ENCODE measurements at places on chromosomes 12 and 14.

DNA sequence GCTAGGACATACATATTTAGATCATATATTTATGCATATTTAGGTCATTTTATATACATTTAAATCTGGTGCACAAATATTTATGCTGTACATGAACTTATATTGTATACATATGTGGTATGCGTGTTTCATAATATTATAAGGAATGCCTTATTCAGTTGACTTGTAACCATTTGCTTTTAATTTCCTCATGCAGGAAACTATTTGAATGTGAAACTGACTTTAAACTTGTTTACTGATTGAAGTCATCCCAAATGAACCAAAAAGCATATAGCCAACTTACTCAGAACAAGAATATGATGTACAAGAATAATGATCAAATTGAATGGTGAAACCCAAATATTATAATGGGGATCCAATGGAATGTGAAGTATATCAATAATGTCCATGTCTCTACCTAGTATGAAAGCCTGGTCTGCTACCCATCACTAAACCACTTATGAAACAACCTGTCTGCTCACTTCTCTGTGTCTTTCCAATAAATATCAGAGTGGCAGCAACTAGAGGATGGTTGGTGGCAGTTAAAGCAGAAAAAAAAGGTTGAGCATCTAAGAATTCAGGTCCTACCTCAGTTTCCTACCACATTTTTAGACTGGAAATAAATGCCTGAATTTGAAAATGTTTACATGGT lies 38.3 kb downstream of the RPS6KA5 start:
- no peak for DNase-seq
- H3K27me3 ChIP-seq = no peaks in the 10 kb centered on the region
- no peaks in the 10 kb centered on the region for H3K36me3 ChIP-seq
- H3K4me3 ChIP-seq = no peak overlapping the region
- no peaks in the 10 kb centered on the region for H3K4me1 ChIP-seq

DNA sequence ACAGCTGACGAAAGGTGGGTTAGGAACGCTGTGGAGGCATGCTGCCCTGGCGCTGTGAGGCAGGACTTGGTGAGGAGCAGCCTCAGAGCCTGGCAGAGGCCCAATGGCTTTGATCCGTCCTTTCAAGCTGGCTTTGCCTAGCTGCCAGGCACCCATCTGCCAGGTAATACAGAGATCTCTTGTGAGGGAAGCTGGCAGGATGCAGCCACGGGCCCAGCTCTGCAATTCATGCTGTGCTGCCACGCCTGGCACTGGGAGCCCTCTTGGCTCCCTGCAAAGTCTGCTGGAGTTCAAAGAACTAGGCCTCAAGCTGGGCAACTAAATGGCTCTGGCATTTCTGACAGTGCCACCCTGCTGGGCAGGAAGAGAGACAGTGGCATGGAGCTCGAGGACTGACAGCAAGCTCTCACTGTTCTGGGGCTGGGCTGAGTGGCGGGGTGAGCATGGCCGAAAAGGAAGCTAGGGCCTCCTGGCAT lies 18.7 kb downstream of the IQSEC3 start:
- no peak for DNase-seq
- H3K4me3 ChIP-seq = no peak overlapping the region
- no peak overlapping the region for H3K27ac ChIP-seq
- peaks cover 3% of the 10 kb centered on the region for H3K36me3 ChIP-seq
- H3K27me3 ChIP-seq = peaks cover 51% of the 10 kb centered on the region

- H3K4me1 ChIP-seq = no peaks in the 10 kb centered on the region
- H3K27me3 ChIP-seq = peaks cover 23% of the 10 kb centered on the region
- DNase-seq = no peak
- H3K27ac ChIP-seq = no peak overlapping the region
These were observed 398.7 kb downstream of the NOVA1 start for GRCh38 chr14:26199096-26199495.

- H3K27me3 ChIP-seq = no peaks in the 10 kb centered on the region
- no peak overlapping the region for H3K27ac ChIP-seq
- H3K4me1 ChIP-seq = no peaks in the 10 kb centered on the region
- DNase-seq = no peak
These were observed 448.5 kb downstream of the TMEM121 start for GRCh38 chr14:105974902-105975301.

GRCh38 chr12:47249719-47250357 lies 170.1 kb upstream of the AMIGO2 start:
- no peak overlapping the region for H3K4me3 ChIP-seq
- H3K36me3 ChIP-seq = peaks cover 2% of the 10 kb centered on the region
- no peaks in the 10 kb centered on the region for H3K27me3 ChIP-seq
- peaks cover 3% of the 10 kb centered on the region for H3K4me1 ChIP-seq
- H3K27ac ChIP-seq = no peak overlapping the region
- no peak for DNase-seq

DNA sequence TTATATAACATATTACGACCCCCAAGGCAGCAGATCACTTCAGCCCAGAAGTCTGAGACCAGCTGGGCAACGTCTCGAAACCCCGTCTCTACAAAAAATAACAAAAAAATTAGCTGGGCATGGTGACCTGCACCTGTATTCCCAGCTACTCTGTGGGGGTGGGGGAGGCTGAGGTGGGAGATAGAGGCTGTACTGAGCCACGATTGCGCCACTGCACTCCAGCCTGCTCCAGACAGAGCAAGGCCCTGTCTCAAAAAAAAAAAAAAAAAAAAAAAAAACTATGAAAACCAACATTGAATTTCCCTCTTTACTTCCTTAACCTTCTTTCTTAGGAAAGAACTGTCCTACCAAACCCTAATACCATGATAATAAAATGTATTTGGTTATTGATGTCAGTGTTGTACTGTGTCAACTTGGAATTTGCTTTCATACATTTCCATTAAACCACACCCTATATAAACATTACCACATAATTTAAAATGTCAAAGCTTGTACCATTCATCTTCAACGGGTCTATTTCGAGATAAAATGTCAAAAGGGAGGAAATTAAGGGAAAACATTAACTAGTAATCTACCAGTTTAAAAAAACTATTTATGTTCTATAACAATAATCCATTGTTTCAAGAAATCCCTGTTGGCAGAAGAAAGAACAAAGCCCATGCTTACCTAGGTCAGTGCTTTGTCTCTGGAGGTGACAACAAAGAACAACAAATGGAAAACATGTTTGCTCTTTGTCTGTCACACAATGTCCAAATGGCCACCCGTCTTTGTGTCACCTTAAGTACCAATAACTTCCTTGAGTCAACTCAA lies 17.4 kb downstream of the GALNT4 start:
- peaks cover 16% of the 10 kb centered on the region for H3K36me3 ChIP-seq
- H3K27ac ChIP-seq = peak overlapping the region; percentile 96
- H3K27me3 ChIP-seq = no peaks in the 10 kb centered on the region
- H3K4me3 ChIP-seq = no peak overlapping the region
- peaks cover 31% of the 10 kb centered on the region for H3K4me1 ChIP-seq

- no peaks in the 10 kb centered on the region for H3K4me1 ChIP-seq
- no peak for DNase-seq
- no peaks in the 10 kb centered on the region for H3K36me3 ChIP-seq
- H3K4me3 ChIP-seq = no peak overlapping the region
- no peaks in the 10 kb centered on the region for H3K27me3 ChIP-seq
- H3K27ac ChIP-seq = no peak overlapping the region
These were observed 250.8 kb upstream of the LRFN5 start for GRCh38 chr14:41355866-41356265.

DNA sequence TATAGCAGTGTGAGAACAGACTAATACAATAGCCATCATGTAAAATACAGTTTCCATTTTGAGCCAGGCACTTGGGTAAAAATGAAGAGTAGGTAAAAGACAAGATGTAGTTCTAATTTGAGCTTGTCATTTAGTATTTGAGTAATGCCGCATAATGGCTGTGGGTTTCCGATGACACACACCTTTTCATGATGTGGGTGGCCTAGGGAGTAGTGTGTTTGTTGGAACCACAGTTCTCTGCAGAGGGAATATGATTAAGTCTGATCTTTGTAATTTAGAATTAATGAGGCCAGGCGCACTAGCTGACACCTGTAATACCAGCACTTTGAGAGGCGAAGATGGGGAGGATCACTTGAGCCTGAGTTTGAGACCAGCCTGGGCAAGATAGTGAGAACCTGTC lies 61.8 kb downstream of the RCOR1 start:
- no peak overlapping the region for H3K4me3 ChIP-seq
- H3K4me1 ChIP-seq = peaks cover 15% of the 10 kb centered on the region
- no peak overlapping the region for H3K27ac ChIP-seq
- H3K27me3 ChIP-seq = no peaks in the 10 kb centered on the region

- no peaks in the 10 kb centered on the region for H3K36me3 ChIP-seq
- H3K27me3 ChIP-seq = peaks cover 25% of the 10 kb centered on the region
- no peak within 1 kb of the TSS for H3K4me3 ChIP-seq
- no peak within 1 kb of the TSS for H3K27ac ChIP-seq
These were observed at the start of gene AICDA for GRCh38 chr12:8612629-8613028. TSS of gene AICDA (minus strand) at chr12:8612859. CDS start at chr12:8612767, 92 bp downstream.

DNA sequence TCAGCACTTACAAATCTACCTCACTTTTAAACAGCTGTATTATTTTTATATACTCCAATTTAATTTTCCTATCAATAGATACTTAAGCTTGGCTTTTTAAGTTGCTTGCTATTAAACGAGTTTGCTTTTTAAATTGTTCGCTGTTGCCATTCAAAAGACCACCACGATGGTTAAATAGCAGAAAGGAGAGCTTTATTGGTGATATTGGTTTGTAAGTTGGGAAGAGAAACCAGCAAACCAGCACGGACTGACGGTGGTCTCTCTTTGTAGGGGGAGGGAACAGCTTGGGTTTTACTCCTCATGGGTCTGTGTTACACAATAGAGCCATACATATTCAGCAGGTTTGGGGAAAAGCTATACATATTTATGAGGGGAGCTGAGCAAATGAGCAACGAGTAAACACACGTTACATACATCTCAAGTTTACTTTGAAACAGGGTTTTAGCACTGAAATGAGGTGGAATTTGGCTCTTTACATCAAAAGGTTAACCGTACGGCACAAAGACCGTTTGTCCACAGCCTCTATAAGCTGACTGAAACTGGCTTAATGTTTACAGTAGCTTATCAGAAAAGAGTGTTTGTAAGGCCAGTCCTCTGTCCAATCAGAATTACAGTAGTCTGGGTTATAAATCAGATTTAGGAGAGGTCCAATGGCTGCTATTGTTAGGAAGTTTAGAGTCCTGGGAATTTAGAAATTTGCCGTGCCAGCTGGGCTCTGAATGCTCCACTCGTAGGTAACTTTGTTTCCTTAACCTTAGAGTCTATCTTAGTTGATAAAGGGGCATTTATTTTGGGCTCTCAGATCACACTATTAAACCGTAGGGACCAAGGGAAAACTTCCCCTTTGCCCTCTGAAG lies 69.7 kb upstream of the DHRS4 start:
- no peak for DNase-seq
- H3K4me1 ChIP-seq = no peaks in the 10 kb centered on the region
- H3K27me3 ChIP-seq = no peaks in the 10 kb centered on the region
- H3K36me3 ChIP-seq = peaks cover 2% of the 10 kb centered on the region
- no peak overlapping the region for H3K27ac ChIP-seq

GRCh38 chr12:84954415-84954814 lies 41.8 kb upstream of the SLC6A15 start:
- no peaks in the 10 kb centered on the region for H3K36me3 ChIP-seq
- H3K27ac ChIP-seq = no peak overlapping the region
- no peaks in the 10 kb centered on the region for H3K4me1 ChIP-seq
- no peak for DNase-seq

- DNase-seq = peak; percentile 66
- no peaks in the 10 kb centered on the region for H3K27me3 ChIP-seq
- H3K36me3 ChIP-seq = peaks cover 5% of the 10 kb centered on the region
- H3K27ac ChIP-seq = no peak overlapping the region
- no peak overlapping the region for H3K4me3 ChIP-seq
These were observed 67.4 kb downstream of the LGMN start for GRCh38 chr14:92680781-92681650.

DNA sequence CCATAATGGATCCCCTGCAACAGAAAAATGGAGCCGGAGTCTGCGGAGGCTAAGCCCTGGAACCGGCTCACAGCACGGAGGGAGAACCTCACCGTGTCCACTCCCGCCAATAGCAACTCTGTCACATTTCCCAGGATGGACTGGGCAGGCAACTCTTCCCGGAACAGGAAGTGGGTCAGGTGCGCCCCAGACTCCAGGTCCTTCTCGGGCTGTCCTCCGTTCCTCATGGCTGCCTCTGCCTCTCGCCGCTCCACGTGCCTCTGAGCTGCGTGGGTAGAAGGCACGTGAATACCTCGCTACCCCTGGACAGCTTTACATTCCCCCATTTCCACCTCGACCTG lies 2.2 kb downstream of the CYP27B1 start:
- H3K27me3 ChIP-seq = peaks cover 63% of the 10 kb centered on the region
- no peak overlapping the region for H3K27ac ChIP-seq
- peak overlapping the region; percentile 60 for H3K4me3 ChIP-seq
- H3K36me3 ChIP-seq = peaks cover 8% of the 10 kb centered on the region

GRCh38 chr12:15534322-15534721 lies 212.0 kb downstream of the PTPRO start:
- H3K4me3 ChIP-seq = no peak overlapping the region
- no peak for DNase-seq
- H3K4me1 ChIP-seq = peaks cover 4% of the 10 kb centered on the region

DNA sequence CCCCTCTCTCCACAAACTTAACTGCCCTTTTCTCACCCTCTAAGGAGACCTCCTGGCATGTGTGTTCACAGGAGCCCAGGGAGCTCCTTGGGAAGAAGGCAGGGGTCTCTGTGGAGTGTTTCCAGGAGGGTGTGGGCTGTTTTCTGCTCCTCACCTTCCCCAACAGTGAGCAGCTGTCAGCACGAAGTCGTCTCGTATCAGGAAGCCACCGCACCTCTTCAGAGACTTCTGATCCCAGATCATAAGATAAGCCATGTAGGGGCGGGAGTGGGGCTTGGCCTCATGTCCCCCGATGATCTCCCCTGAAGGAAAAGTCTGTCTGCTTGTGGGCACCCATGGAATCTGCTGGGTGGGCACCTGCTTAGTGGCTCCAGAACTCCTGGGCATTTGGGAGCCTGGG lies 1.2 kb downstream of the GZMB start:
- H3K4me3 ChIP-seq = no peak overlapping the region
- H3K4me1 ChIP-seq = no peaks in the 10 kb centered on the region
- DNase-seq = no peak
- H3K27me3 ChIP-seq = no peaks in the 10 kb centered on the region
- H3K27ac ChIP-seq = no peak overlapping the region
- H3K36me3 ChIP-seq = no peaks in the 10 kb centered on the region

- no peak overlapping the region for H3K4me3 ChIP-seq
- DNase-seq = no peak
- H3K27ac ChIP-seq = no peak overlapping the region
- no peaks in the 10 kb centered on the region for H3K27me3 ChIP-seq
These were observed 26.5 kb upstream of the POC1B start for GRCh38 chr12:89552376-89552775.

- H3K36me3 ChIP-seq = no peaks in the 10 kb centered on the region
- DNase-seq = no peak
- H3K27me3 ChIP-seq = peaks cover 8% of the 10 kb centered on the region
- H3K27ac ChIP-seq = no peak overlapping the region
These were observed 71.8 kb upstream of the GZMB start for GRCh38 chr14:24705840-24706239.

All from progenitor cell of endocrine pancreas (in vitro differentiated cells).